ENCODE measurements at places on chromosomes 7 and 10.

GRCh38 chr7:107560898-107561516, 2.7 kb downstream of the COG5 start:
- no peak for DNase-seq

- no peak for DNase-seq
These were observed 52.1 kb downstream of the RBM17 start for GRCh38 chr10:6140965-6141295.

DNA sequence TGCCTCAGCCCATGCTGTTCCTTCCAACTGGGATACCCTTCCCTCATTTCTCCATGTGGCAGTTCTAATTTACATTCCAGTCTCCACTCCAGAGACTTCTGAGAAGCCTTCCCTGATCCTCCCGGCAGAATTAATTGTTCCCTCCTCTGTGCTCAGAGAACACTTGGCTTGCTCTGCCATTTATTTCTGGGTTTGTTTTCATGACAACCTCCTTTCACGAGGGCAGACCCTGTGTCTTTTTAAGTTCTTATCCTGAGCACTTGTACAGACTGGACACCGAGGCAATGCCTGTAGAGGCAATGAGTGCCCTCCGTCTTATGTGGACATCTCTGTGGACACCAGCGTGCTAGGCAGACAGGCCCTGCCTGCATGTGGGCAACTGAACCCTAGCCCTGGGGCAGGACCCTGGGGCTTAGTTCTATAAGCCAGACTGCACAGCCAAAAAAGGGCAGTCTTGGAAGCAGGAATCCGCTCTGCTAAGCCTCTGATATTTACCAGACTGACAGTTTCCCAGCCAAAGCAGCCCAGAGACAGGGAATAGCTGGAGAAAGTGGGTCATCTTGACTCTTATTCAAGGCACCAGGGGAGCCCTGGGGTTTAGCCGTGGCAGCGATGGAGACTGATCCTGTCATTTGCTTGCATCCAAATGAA, 474.0 kb downstream of the RPS24 start:
- no peak for DNase-seq

GRCh38 chr10:7373039-7373438, 37.8 kb downstream of the SFMBT2 start:
- no peak for DNase-seq

- no peak for DNase-seq
These were observed 100.1 kb downstream of the RAB11FIP2 start for GRCh38 chr10:117946525-117947070.
